Mesothelial cell of epicardium (in vitro differentiated cells): ENCODE measurements at places on chromosomes 1 and 21.

GRCh38 chr21:37073417-37074196, 553 bp downstream of the TTC3 start:
- DNase-seq: no peak

DNA sequence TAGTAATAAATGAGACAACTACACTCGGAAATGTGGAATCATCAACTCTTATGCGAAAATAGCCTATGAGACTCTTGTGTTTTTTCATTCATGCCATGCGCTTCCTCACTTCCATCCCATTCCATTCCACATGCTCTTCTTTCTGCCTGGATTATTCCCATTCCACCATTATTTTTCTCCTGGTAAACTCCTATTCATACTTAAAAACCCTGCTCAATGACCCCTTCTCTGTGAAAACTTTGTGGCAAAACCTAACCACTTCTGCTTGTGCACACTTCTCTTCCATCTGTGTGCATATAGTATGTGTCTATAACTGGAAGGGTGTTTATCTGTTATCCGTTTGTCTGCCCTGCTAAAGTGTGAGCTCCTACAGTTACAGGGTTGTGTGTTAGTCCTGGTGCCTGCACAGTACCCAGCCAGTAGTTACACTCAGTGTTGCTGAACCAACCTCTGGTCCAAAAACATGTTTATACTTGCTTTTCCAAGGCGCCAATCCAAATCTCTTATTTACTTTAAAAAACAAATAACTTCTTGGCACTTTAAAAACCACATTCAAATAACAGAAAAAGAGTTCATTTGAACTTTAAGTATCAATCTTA, 10.7 kb downstream of the EPHX1 start:
- no peak for DNase-seq

GRCh38 chr1:198556971-198557370, 16.5 kb upstream of the ATP6V1G3 start:
- DNase-seq: no peak

- DNase-seq: no peak
These were observed 12.9 kb downstream of the PLEKHM2 start for GRCh38 chr1:15696956-15697521.

DNA sequence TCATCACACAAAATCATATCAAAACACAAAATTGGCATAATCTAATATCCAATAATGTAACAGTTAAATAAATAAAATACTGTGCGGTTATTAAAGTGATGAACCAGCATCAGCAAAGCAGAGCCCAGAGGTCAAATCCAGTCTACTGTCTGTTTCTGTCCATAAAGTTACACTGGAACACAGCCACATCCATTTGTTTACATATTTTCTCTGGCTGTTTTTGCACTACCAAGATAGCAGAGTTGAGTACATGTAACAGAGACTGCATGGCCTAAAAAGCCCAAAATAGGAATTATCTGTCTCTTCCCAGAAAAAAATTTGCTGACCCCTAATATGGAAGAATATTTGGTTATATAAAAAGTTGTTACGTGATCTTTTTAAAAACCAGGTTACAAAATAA, 242.2 kb upstream of the DMRTA2 start:
- no peak for DNase-seq

DNA sequence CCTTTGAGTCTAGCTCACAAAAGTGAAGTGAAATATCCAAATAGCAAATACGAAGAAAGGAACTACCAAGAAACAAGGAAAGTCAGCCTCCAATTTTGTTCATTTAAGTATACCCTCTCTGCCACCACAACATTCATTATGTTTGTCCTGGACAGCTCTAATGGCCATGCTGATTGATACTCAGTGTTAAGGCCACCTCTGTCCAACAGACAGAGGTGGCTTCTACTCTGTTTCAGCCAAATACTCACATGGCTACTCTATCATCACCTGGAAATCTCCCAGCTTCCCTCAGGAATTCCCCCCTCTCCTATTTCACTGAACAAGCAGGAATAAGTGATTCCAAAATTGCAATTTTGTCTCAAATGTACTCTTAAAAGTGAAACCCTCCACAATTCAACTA, 10.7 kb downstream of the APP start:
- DNase-seq: no peak

- DNase-seq: no peak
These were observed 85.5 kb downstream of the PGBD5 start for GRCh38 chr1:230340526-230341161.

DNA sequence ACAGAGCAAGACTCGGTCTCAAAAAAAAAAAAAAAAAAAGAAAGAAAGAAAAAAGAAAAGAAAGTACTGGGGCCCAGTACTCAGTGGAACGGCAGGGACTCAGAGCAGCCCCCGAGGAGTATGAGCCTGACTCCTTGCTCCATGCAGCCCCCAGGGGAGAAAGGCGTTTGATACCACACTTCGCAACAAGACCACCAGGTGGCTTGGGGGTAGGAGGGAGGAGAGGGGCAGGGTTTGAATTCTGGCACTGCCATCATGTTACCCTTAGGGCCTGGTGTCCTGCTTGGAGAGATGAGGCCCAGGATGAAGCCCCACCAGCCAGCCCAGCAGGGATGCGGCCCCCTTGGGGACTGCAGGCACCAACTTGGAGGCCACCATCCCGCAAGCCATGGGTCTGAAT, 321.3 kb upstream of the VAMP3 start:
- DNase-seq: no peak

DNA sequence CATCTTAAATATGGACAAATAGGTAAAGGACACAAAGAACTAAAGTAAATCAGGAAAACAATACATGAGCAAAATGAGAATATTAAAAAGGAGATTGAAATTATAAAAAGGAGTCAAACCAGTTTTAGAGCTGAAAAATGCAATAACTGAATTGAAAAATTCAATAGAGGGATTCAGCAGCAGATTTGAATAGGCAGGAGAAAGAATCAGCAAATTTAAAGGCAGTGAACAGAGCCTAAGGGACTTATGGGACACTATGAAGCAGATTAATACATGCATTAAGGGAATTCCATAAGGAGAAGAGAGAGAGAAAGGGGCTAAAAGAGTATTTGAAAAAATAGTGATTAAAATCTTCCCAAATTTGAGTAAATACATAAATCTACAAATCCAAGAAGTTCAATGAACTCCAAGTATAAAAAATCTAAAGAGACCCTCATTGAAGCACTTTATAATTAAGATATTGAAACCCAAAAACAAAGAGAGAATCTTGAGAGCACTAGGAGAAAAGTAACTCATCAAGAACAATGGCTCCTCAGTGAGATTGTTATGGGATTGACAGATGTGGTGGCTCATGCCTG, 2.9 kb downstream of the CFAP107 start:
- no peak for DNase-seq

GRCh38 chr1:16215882-16216753, 3.7 kb upstream of the ARHGEF19 start:
- DNase-seq: peak; percentile 81

DNA sequence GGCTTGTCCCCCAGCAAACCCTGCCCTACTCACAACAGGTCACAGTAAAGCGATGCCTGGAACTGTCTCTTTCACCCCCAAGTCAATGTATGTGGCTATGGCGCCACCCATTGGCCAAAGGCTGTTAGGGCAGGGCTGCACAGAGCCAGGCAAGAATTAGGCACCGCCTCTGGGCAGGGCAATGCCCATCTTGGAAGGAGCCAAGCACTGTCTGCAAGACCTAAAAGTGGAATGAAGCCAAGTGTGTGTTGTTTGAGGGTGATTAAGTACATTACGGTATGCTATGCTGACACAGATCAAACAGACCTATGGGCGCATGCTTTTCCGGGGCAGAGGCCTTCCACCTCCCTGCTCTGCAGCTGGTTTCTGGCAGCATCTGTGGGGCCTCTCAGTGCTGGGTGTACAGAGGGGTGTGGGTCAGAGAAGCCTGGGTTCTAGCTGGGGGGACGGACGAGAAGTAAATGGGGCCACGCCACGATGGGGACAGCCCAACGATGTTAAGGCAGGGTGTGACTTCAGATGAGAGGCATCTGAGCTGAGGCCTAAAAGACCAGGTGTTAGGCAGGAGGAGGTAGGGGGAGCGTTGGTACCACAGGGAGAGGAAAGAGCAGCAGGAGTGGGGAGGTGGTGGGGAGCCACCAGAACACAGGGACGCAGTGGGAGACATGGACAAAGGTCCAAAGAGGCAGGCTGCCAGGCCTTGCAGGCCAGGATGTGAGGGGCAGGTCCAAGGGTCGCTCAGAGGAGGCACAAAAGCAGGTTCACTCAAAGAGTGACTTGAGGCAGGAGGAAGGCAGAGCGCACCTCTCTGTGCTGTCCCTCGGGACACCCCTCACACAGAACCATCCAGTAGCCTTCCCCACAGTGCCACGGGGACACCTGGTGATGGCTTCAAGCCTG, 49.8 kb downstream of the ACOT7 start:
- DNase-seq: peak; percentile 86

DNA sequence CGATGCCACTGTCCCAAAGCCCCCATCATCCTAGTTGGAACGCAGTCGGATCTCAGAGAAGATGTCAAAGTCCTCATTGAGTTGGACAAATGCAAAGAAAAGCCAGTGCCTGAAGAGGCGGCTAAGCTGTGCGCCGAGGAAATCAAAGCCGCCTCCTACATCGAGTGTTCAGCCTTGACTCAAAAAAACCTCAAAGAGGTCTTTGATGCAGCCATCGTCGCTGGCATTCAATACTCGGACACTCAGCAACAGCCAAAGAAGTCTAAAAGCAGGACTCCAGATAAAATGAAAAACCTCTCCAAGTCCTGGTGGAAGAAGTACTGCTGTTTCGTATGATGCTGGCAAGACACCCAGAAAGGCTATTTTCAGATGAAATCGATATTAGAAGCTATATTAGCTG, 8.1 kb downstream of the RHOU start:
- no peak for DNase-seq

- no peak for DNase-seq
These were observed 1049.6 kb upstream of the ADGRL4 start for GRCh38 chr1:80056179-80056578.

DNA sequence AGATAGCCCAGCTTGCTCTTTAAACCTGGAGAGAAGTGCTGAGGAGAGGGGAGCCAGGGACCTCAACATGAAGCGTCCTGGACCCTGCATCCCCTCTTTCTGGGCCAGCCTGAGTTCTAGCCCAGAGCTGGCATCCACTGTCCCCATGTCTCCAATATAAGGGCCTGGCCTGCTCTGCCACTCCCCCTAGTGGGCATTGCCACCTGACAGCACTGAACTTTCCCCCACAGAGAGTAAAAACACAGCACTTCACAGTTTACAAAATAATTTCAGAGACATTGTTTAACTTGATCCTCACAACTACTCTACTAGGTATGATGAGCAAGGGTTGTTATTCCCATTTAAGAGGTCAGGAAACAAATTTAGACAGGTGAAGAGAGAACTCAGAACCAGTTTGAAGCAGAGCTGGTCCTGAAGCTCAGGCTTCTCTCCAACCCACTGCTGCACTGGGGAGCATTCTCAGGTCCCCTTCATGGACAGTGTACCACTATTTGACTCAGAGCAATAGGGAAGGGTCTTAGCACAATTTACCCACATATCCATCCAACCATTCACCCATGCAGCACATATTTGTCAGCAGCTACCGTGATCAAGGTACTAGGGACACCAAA, 151.2 kb downstream of the DMRTA2 start:
- no peak for DNase-seq

DNA sequence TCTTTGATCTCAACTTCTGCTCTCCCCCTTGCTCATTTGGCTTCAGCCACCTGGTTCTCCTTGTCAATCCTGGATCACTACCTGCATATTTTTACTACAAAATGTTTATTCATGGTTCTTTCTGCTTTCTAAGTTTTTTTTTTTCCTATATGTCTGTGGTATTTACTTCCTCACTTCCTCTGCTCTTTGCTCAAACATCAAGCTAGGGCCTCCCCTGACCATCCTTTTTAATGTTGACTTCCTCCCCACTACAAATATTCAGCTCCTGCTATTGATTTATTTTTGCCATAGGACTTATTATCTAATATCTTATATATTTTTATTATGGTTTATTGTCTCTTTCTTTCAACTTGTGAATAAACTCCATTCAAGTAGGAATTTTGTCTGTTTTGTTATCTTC, 14.1 kb upstream of the SLC19A2 start:
- DNase-seq: no peak

DNA sequence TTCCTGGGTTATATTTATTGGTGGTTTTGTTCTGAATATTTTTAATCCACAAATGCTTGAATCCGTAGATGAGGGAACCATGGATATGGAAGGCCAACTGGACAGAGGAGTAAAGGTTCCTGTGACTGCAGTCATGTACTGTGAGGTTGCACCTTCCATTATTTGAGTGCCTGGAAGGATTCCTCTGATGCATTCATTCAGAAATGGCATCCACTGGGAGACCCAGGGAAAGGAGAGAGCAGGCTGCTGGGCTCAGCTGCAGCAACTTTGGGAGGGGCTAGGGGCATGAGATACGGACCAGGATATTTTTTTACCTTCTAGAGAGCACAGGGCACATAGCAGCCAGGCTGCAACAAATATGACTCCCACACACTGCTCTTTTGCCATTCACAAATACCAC, 19.5 kb downstream of the AK2 start:
- DNase-seq: no peak

GRCh38 chr1:19877821-19878636, 4.2 kb upstream of the OTUD3 start:
- DNase-seq: no peak

DNA sequence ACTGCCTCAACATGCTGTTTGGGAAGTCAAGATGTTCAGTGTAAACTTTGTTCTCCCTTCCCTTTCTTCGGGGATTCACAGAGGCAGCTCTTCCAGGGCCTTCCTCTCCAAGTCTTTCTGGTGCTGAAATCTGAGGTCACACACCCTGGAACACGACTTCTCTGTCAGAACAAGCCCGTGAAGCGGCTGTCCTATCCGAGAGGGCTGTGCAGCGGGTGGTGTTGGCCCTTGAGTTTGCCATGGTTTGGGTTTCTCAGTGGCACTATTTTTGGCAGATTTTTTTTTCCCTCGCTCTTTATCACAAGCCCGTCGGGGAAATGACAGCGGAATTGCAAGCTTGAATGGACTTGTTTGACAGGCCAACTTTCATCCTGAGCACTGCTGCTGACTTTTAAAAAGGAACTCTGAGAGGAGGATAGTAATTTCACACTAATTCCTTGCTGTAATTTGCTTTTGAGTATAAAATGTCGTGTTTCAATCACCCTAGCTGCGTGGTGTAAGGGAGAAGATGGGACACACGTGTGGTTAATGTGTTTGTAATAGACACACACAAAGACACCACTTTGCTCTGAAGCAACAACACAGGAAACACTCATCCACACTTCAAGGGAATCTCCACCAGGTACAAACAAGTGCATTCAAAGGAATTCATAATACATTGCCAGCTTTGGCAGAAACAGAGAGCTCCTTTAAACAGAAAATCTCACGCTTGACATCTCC, 60.1 kb upstream of the TARBP1 start:
- no peak for DNase-seq

DNA sequence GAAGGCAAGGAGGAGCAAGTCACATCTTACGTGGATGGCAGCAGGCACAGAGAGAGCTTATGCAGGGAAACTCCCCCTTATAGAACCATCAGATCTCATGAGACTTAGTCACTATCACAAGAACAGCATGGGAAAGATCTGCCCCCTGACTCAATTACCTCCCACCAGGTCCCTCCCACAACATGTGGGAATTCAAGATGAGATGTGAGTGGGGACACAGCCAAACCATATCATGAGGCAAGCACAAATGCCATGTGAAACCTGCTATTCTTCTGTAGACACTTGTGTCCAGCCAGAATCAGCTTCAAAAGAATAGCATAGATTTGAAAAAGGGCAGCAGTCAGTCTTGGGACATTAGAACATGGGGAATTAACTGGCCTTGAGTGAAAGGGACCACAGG, 32.2 kb upstream of the UBE2U start:
- no peak for DNase-seq

GRCh38 chr21:15065392-15066122, 757 bp upstream of the NRIP1 start:
- peak; percentile 60 for DNase-seq

GRCh38 chr1:237448042-237448441, 406.1 kb downstream of the RYR2 start:
- no peak for DNase-seq
